Astrocyte of the spinal cord (primary cell): ENCODE measurements at places on chromosomes 3 and 15.

DNA sequence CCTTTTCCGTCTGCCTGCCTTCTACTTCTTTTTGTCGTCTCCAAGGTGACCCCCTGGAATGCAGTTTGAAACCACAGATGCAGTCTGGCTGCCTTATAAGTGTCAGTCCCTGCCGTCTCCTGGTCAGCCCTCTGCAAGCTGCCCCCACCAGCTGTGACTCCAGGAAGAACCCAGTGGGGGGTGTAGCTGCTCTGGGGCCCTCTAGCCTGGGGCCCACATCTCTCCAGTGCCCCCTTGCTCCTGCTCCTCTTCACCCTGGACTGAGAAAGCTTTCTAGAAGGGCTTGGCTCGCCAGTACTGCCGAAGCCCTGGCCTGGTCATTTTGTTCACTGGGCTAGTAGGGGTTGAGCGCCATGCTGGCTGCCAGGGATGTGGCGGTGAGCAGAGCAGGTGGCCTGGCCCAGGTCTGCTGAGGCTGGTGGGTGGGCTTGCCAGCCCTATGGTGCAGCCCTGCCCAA, 21.3 kb downstream of the SYNM start:
- no peak for DNase-seq

DNA sequence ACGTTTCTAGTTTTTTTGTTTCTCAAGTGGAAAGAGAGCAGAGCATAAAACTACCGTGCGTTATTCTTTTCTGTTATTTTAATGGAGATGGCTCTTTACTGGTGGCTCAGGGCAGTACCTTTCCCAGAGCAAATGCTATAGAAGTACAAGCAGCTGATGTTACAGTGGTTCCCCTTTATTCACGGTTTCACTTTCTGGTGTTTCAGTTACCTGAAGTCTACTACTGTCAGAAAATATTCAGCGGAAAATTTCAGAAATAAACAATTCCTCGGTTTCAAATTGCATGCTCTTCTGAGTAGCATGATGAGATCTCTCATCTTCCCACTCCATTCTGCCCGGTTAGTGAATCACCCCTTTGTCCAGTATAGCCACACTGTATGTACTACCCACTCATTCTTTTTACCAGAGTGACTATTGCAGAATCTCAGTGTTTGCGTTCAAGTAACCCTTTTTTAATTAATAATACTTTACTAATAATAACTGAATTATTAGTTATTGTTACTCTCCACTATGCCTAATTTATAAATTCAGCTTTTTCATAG, 597.5 kb upstream of the ROBO2 start:
- no peak for DNase-seq

DNA sequence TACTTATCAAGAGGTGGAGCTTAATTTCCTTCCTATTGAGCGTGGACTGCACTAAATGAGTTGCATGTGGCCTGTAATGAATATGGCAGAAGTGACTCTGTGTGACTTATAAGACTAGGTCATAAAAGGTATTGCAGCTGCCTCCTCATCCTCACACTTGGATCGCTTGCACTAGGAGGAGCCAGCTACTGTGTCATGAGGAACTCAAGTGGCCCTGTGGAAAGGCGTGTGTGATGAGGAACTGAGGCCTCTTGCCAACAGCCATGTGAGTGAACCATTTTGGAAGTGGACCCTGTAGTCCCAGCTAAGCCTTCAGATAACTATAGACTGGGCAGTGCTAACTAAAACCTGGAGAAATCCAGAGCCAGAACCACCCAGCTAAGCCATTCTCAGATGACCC, 7.1 kb upstream of the SLC30A4 start:
- no peak for DNase-seq

- DNase-seq: no peak
Measured at GRCh38 chr3:168988853-168989252, 674.7 kb downstream of the MECOM start.

- no peak for DNase-seq
Measured at GRCh38 chr3:51384055-51384725, 901 bp upstream of the MANF start.

- peak; percentile 49 for DNase-seq
Measured at GRCh38 chr15:65033659-65034269, 4.3 kb upstream of the MTFMT start.

GRCh38 chr15:83496766-83497165, 49.6 kb downstream of the SH3GL3 start:
- no peak for DNase-seq

GRCh38 chr3:142888481-142889211, at the start of gene PCOLCE2:
PCOLCE2 (minus strand) TSS chr3:142889083; CDS start chr3:142888896, 187 bp downstream.
- peak; percentile 25 for DNase-seq

GRCh38 chr3:171256445-171257250, 203.6 kb downstream of the TNIK start:
- DNase-seq: no peak

DNA sequence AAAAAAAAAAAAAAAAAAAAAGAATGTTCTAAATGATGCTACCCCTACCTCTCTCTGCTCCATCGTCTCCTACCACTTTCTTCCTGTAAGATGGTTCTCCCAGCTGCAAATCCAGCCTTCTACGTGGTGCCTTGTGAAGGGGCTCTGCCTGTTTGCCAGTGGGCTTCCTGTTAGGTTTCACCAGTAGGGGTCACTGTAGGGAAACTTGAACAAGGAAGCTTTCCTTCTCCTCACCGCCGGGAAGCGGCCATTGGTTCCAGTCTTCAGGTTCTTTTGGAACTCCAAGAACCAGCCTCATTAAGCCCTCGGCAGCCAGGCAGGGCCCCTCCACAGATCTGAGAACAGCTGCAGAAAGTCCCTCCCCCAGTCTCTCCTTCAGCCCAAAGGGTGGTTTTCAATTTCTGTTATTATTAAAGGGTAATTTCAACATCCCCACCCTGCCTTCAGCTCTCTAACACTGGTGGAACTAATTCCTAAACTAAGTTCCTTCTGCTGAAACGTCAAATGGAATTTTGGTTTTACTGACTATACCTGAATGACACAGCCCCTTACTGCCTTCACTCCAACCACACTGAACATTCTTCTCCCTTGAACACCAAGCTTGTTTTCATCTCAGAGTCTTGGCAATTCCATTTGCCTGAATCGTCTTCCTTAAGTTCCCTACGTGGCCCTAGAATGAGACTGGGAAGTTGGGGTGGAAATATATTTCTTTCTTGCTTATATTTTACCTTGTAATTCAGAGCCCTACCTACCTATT, 13.5 kb downstream of the MCCC1 start:
- DNase-seq: peak; percentile 48

DNA sequence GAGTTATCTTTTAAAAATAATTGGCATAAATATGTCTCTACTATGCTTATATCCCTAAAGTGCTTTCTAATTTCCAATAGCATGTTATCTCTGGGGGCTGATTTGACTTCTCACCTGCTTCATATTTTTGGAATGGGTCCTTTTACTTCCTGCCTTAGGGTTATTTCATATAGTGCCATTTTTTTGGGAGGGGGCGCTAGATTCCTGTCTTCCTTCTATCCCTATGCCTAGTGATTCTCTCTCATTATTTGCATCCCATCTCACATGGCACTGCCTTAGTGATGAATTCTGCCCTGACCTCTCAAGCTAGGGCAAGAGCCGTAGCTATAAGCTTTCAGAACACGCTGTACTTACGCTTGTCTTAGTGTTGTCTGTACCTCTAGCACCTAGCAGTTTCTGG, 150.3 kb upstream of the SLITRK3 start:
- no peak for DNase-seq

GRCh38 chr15:52730173-52730572, 51.0 kb upstream of the ATOSA start:
- DNase-seq: no peak

DNA sequence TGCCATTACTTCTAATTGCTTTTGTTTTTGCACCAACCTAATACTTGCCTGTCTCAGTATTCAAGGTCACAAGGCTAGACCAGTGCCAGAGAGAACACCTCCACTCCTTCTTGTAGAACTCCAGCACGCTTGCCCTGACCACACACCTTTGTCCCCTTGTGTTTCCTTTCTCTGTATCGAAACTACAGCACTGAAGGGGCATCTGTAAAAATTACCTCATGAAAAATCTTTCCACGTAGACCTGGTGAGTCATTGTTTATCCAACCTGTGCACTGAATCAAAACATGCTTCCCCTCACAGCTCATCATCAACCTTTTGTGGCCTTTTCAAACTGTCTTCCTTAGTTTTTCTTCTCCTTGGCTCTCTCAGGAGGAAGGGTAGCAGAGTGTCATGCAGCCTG, 259.5 kb downstream of the THRB start:
- no peak for DNase-seq

- no peak for DNase-seq
Measured at GRCh38 chr3:58349792-58350626, 17.3 kb downstream of the PXK start.

DNA sequence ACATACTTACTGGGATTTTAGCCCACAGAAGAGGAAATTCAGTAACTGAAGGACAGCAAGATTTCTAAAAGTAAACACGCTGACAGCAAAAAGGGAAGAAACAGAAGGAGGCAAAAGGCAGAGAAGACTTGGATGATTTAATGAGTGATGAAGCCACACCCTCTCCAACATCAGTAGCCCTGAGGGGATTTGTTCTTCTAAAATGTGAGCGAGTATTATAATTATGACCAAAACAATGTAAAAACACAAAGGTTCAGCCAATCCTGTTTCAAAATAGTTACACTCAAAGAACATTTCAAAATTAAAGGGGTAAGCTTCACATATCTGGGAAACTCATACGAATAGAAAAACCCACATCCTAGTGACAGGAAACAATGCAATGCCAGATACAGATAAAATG, 25.0 kb downstream of the MCCC1 start:
- no peak for DNase-seq

GRCh38 chr15:72964542-72964941, 87.7 kb upstream of the NEO1 start:
- DNase-seq: no peak

- DNase-seq: no peak
Measured at GRCh38 chr3:175378348-175378747, 519.2 kb downstream of the NAALADL2 start.

GRCh38 chr15:98799461-98800390, 151.4 kb downstream of the IGF1R start:
- peak; percentile 46 for DNase-seq

- no peak for DNase-seq
Measured at GRCh38 chr3:71949442-71949841, 164.5 kb upstream of the PROK2 start.

DNA sequence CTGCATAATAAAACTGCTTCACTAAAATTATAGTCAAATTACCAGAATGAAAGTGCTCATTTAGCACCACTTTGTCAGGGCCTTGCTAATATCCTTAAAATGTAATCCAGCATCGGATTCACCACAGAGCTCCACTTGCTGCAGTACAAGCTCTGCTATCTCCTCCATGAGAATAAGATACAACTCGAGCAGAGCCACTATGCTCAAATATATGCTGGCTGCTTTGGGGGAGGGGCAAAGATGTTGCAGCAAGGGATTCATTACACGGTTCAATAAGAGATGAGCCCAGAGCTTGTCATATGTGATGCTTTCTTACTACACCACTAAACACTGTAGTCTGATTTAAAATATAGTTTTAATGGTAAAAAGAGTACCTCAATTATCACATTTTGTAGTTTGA, 72.2 kb downstream of the DLG1 start:
- DNase-seq: no peak

DNA sequence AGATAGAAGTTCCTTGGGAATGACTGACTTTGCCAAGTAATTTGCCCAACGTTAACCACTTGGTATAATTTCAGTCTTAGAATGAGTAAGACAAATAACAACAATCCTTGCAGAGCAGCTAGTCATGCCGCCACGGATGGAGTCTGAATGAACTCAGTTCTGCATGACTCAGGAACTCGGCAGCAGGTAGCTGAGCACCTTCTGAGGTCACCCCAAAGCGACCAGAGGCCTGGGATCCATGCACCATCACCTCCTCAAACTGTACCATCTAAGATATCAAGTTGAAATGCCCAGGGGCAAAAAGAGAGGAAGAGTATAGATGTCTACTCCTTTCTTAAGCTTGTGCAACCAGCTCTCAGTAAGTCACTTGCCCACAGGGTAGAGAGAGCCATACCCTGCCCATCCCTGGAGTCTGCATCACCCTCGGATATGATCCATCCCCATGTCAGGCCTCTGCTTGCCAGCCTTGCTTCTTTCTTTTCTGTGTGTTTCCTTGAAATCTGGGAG, 8.5 kb upstream of the CDCP1 start:
- DNase-seq: peak; percentile 54

DNA sequence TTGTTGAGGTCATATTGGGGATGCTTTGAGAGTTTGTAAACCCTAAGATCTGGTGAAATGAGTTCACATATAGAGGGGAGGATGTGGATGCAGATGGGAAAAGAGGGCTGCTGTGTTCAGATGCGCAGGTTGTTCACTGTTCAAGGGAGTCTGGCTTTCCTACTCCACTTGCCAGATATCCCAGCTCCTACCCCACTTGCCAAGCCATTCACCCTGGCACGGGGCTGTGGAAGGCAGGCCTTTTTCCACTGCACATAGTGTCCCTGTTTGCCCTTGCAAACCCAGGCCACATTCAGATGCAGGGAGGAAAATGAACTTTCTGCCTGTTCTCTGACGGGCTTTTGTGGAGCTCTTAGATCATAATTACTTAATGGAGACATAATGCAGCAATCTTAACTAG, 29.0 kb downstream of the CRABP1 start:
- no peak for DNase-seq

DNA sequence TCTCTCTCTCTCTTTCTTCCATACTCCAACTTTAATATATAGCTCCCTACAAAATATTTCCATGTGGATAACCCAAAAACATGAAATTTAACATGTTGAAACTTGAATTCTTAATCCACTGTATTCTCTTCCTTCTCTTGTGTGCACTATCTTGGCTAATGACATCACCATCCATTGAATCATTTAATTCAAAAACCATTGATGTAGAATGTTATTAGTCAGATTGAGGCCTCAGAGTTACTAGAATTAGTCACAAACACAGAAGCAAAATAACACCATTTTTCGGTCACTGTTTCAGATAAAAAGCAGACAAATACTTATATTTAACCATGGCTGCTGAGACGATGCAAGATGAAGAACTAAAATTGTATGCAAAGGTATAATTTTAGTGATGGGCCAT, 256.9 kb upstream of the LRRC3B start:
- DNase-seq: no peak

DNA sequence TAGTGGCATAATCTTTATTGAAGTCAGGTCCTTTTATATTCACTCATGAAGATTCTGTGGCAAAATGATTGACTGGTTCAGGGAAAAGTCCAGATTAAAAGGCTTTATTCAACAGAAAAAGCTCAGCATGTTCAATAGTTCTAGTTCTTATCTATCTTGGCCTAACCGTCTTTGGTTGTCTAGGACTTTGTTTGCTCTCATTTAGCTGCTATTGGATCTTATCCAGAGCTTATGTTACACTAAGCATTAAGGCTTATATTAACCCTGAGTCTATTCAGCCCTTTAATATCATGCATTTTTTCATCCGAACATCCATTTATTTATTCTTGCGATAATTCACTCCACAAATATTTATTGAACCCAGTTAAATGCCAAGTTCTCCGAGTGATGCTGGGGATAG, 601.0 kb upstream of the SGO1 start:
- no peak for DNase-seq

DNA sequence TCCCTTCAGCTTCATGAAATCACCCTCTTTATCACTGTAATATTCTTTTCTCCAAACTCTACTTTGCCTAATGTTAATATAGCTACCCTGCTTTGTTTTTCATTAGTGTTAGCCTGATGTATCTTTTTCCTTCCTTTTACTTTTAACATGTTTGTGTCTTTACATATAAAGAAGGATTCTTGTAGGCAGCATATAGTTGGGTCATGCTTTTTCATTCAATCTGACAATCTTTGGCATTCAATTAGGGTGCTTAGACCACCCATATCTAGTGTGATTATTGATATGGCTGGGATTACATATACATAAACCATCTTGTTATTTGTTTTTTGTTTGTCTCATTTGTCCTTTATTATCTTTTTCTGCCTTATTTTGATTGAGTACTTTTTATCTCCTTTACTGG, 34.9 kb upstream of the HEG1 start:
- DNase-seq: no peak
